Stimulated activated CD8-positive, alpha-beta memory T cell treated with anti-CD3 and anti-CD28 coated beads, Interleukin-7, amount 100 ng/mL, for 24 hours (primary cell): ENCODE measurements at places on chromosomes 2 and 18.
A peak's percentile ranks its signal among the peaks of the same experiment; 100 is the strongest.

GRCh38 chr2:161141033-161141432 is 19.2 kb upstream of the TANK start:
- no peak for DNase-seq

- no peak for DNase-seq
Measured at GRCh38 chr18:40956213-40956612, 998.8 kb upstream of the PIK3C3 start.

GRCh38 chr18:55406451-55406991 is 181.5 kb downstream of the TCF4 start:
- DNase-seq: no peak

- DNase-seq: no peak
Measured at GRCh38 chr2:15287447-15288184, 273.5 kb downstream of the NBAS start.

DNA sequence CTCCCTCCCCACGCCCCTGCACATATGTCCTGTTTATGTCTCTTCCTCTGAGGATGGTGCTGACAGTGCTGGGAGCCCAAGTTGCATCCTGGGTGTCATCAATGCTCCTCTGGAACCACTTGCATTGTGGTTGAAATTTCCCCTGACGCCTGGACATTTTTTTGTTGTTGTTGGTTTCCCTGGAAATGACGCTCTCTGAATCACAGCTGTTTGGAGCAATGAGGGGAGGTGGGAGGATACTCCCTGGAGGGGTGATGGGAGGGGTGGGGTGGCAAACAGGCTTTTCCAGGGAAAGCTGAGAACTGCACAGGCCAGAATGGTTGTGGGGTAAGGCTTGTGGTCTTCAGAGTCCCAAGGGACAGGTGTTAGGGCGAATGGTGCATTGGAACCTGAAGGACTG is 29.6 kb downstream of the CELF4 start:
- no peak for DNase-seq

- DNase-seq: no peak
Measured at GRCh38 chr2:240467149-240467642, 31.7 kb downstream of the GPC1 start.

GRCh38 chr18:56815926-56816325 is 164.8 kb downstream of the WDR7 start:
- DNase-seq: no peak

GRCh38 chr2:227460070-227460485 is 11.9 kb upstream of the AGFG1 start:
- DNase-seq: peak; percentile 44

GRCh38 chr2:232668805-232669444 is 28.2 kb upstream of the GIGYF2 start:
- no peak for DNase-seq

GRCh38 chr2:152490686-152491455 is 155.9 kb downstream of the FMNL2 start:
- no peak for DNase-seq

- DNase-seq: no peak
Measured at GRCh38 chr2:47724221-47724981, 58.5 kb upstream of the MSH6 start.

- DNase-seq: no peak
Measured at GRCh38 chr2:10126632-10127026, 4.1 kb downstream of the RRM2 start.

DNA sequence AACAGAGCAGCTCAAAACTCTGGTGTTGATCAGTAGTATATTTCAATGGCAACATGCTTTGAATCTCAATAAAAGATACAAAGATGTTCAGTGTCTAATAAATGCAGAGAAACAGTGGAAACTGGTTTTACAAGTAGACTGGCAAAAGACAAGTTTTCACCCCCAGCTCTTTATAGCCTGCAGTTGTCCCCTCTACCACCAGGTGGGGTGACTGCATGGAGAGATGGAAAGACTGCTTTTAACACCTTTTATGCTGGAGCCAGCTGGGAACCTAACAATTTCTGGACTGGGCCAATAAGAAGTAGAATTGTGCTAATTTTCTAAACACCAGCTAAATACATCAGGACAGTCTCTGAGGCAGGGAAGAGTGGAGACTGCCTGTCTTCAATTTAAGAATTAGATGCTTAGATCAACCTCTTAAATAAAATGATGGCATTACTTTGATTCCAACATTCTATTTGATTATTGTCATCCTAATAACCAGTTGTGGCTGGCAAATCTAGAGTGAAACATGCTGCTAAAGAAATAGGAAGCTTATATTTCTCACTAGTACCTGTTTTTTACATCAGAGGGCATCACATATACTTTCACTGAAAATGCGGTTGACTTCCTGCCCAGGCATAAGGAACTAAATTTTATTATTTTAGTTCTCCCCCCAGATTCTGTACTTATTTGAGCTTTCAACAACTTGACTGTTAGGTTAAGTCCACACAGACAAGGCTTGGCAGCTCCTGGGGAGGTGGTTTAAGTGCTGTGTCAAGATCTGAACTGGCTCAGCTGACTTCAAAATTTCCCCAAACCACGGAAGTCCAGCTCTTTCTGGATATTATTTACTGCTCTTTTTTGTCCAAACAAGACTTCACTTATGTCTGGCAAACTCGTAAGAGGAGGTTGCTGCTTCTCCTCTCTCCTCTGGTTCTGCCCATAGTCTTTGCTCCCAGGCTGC is 140.5 kb downstream of the TPGS2 start:
- DNase-seq: peak; percentile 35

DNA sequence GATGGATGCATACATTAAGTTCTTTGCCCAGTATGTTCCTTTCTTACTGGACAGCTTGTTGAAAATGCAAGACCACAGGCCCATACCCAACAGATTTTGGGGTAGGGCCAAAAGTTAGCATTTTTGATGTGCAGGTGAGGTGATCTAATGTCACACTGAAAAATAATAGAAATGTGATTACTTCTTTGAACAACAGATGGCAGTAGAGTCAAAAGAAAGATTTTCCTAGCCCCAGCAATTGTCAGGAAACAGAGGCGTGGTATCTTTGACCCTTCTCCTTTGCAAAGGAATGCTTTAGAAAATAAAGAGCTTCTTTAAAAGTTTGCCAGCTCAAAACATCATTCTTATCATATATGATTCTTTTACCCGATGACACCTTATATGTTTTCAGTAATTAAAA is 343.6 kb upstream of the SYT4 start:
- DNase-seq: no peak

DNA sequence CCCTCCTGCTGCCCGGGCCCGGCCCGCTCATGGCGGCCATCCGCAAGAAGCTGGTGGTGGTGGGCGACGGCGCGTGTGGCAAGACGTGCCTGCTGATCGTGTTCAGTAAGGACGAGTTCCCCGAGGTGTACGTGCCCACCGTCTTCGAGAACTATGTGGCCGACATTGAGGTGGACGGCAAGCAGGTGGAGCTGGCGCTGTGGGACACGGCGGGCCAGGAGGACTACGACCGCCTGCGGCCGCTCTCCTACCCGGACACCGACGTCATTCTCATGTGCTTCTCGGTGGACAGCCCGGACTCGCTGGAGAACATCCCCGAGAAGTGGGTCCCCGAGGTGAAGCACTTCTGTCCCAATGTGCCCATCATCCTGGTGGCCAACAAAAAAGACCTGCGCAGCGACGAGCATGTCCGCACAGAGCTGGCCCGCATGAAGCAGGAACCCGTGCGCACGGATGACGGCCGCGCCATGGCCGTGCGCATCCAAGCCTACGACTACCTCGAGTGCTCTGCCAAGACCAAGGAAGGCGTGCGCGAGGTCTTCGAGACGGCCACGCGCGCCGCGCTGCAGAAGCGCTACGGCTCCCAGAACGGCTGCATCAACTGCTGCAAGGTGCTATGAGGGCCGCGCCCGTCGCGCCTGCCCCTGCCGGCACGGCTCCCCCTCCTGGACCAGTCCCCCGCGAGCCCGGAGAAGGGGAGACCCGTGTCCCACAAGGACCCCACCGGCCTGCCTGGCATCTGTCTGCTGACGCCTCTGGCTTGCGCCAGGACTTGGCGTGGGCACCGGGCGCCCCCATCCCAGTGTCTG is 767 bp downstream of the RHOB start:
- DNase-seq: no peak

DNA sequence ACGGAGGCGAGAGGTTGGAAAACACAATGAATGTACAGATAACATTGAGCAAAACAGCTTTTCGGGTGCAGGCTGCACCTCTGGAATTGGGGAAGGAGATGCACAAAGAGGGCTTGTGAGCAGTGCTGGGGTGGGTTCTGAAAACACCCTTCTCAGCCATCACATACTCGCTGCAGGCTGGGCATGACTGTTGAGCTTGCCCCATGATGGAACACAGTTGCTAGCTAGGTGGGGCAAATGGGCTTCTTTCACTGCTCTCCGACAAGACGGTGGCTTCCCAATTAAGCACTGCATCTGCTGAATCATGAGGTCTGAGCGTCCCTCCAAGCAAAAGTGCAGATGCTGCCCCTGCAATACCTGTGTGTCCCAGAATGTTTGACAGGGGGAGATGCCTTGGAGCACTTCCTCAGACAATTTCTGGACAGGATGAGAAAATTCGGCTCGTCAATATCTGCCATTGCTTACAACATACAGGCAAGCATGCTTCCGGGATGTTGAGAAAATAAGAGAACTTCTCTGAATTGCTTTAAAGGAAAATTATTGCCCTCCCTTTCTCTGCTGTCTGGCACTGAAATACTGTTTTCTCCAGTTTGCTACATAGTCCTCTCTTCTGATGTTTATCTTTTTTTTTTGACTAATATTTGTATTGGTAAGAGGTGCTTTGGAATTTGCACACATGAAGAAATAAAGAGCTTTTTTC is 77.3 kb upstream of the SH3BP4 start:
- no peak for DNase-seq

- DNase-seq: no peak
Measured at GRCh38 chr2:106362789-106363188, 105.4 kb downstream of the RGPD3 start.

- DNase-seq: no peak
Measured at GRCh38 chr2:3264010-3264744, 113.4 kb downstream of the EIPR1 start.

- DNase-seq: no peak
Measured at GRCh38 chr2:96161898-96162297, 16.7 kb upstream of the DUSP2 start.

GRCh38 chr2:19541884-19542283 is 183.5 kb upstream of the OSR1 start:
- DNase-seq: no peak

- DNase-seq: no peak
Measured at GRCh38 chr2:174067815-174068214, 102.6 kb upstream of the SP3 start.

GRCh38 chr2:130759906-130760753 is 4.8 kb downstream of the AMER3 start:
- DNase-seq: no peak

DNA sequence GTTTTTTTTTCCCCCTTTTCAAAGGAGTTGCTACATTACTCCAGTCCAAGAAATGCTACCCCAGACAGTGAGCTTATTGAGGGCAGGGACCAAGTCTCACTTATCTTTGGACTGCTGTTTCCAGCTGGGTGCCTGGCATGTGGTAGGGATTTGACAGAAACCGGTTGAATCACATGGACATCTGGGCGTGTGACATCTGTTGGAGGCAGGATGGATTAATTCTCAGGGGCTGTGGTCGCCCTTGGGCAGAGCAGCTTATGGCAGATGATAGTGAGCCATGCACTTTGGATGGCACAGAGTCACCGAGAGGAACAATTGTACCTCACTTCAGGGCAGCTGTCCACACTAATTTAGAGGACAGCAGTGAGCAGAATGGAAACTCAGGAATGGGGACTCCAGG is 254.6 kb upstream of the ID2 start:
- no peak for DNase-seq

DNA sequence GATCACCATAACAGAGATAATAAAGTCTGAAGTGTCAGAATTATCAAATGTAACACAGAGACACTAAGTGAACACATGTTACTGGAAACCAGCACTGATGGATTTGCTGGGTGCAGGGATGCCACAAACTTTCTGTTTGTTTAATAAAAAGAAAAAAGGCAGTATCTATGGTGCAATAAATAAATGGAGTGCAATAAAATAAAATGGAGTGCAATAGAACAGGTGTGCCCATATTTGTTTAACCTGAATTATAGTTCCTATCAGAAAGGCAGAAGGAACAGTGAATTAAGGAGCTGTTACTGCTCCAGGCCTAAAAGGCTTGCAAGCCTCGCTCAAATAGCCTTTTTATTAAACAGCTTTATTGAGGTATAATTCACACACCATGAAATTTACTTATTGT is 81.0 kb upstream of the KIDINS220 start:
- DNase-seq: no peak

- DNase-seq: peak; percentile 29
Measured at GRCh38 chr2:158024288-158024898, 77.3 kb upstream of the UPP2 start.

GRCh38 chr2:102792568-102793208 is 30.9 kb downstream of the TMEM182 start:
- DNase-seq: no peak

DNA sequence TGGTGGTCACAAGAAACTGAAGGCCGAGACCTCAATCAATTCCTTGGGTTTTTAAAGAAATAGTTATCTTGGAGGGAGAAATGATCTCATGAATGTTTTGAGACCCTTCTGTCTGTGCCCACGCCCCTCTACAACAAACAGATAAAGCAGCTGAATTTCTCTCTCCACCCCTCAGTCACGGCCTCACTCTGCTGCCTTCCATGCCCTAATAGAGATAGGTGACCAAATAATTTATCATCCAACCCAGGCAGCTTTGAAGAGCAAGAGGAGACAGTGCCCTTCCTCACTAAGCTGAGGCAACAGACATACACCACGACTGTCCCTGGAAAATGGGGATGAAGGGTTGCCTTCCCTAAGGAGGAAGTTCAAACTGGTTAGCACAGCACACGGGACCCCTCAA is 71.2 kb downstream of the LBH start:
- no peak for DNase-seq

GRCh38 chr2:162885281-162886070 is 46.9 kb upstream of the KCNH7 start:
- no peak for DNase-seq

- no peak for DNase-seq
Measured at GRCh38 chr2:115413791-115414190, 971.4 kb downstream of the DPP10 start.

- DNase-seq: no peak
Measured at GRCh38 chr18:25449046-25449445, 97.1 kb upstream of the ZNF521 start.

DNA sequence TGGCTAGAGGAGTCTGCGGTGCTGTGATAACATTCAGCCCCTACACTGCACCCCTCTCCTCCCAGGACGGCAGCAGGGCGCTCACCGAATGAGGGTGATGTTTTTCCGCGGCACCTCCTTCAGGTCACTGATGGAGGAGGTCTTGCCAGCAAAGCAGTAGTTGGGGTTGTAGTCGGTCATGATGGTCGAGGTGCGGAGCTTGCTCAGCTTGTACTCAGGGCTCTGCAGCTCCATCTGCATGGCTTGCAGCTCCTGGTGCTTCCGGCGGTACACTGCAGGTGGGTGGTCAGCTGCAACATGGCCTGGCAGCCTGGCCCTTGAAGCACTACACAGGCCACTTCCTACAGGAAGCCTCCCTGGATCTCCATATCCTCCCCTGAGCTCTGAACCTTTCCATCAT is 108.0 kb downstream of the CLIP4 start:
- DNase-seq: no peak

GRCh38 chr2:153163055-153163454 is 315.5 kb downstream of the RPRM start:
- DNase-seq: no peak

- DNase-seq: no peak
Measured at GRCh38 chr2:129006901-129007300, 688.2 kb upstream of the HS6ST1 start.

- no peak for DNase-seq
Measured at GRCh38 chr2:26550276-26551015, 72.5 kb upstream of the OTOF start.

GRCh38 chr18:29560270-29560669 is 1383.3 kb upstream of the CDH2 start:
- no peak for DNase-seq
